ENCODE measurements at places on chromosomes 5 and 9.

- DNase-seq = peak; percentile 62
Measured at GRCh38 chr5:9156282-9156681, 389.6 kb downstream of the SEMA5A start.

GRCh38 chr9:128412120-128412790 lies 8.4 kb upstream of the CERCAM start:
- peak; percentile 32 for DNase-seq

DNA sequence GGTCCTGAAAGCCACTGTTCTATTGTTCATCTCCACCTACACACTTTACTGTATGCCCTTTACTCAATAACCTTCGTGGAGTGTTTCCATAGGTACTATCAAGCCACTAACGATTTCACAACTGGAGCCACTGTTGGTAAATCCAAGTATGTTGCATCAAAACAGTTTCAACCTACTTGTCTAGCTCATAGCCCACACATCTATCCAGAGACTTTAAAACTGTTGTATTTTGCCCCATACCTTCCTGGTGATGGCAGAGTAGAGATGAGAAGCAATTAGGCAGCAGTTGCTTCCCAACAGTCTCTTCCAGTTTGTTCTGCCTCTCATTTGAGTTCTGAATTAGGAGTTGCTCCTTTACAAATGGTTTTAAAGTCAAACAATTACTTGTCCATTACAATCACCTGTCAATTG lies 607 bp downstream of the FAXDC2 start:
- DNase-seq = no peak

- no peak for DNase-seq
Measured at GRCh38 chr5:141439411-141440141, 9.3 kb downstream of the PCDHGA12 start.

- DNase-seq = no peak
Measured at GRCh38 chr9:81537964-81538363, 151.4 kb downstream of the TLE1 start.

DNA sequence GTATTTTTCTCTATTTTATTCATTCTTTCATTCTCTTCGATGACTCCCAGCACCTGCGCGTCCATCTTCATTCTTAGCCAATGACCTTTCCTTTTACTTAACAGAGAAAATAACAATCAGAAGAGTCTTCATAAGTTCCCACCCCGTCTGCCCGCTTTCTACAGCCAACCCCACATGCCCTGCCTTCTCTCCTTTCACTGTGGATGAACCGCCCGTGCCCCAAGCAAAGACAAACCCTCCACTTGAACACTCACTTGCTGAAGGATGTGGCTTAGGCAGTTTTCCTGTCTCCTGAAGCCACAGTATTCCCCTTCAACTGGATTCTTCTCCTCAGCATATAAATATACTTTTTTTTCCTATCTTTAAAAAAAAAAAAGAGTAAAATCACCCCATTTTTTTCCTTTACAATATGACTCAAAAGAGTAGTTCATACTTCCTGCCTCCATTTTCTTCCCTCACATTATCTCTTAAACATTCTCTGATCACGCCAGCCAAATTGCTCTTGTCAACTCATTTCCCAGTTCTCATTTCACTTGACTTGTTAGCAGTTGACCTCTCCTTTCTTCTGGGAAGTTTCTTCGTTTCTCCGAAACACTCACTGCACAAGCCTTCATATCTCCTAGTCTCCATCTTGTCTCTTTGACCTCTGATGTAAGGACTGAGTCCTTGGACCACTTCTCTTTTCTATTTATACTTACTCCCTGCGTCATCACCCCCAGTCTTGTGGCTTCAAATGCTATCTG lies 11.1 kb downstream of the NIPSNAP3B start:
- no peak for DNase-seq
